ENCODE measurements at places on chromosomes 4 and X.

DNA sequence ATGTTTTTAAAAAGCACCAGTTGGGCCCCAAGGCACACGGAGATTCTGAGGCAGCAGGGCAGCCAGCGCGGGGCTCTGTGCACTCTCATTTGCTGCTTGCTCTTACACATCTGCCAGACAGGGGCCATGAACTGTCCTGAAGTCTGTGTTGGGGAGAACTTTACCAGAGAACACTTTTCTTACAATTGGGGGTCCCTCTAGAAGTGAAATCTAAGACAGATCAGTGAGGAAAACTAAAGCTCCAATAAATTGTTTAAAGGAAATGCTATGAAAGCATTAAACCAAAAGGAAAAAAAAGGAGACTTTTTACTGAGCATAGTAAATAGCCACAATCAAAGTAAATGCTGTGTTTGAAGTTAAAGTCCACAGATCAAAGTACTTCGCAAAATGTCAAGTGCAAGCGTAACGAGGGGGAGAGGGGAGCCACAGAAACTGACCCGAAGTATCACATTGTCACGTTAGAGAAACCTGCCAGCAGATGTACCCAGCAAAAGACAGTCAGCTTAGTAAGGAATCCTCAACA, 37.8 kb downstream of the SORBS2 start:
- no peak for DNase-seq

GRCh38 chrX:1205681-1206611, 6.5 kb downstream of the CRLF2 start:
- no peak for DNase-seq

DNA sequence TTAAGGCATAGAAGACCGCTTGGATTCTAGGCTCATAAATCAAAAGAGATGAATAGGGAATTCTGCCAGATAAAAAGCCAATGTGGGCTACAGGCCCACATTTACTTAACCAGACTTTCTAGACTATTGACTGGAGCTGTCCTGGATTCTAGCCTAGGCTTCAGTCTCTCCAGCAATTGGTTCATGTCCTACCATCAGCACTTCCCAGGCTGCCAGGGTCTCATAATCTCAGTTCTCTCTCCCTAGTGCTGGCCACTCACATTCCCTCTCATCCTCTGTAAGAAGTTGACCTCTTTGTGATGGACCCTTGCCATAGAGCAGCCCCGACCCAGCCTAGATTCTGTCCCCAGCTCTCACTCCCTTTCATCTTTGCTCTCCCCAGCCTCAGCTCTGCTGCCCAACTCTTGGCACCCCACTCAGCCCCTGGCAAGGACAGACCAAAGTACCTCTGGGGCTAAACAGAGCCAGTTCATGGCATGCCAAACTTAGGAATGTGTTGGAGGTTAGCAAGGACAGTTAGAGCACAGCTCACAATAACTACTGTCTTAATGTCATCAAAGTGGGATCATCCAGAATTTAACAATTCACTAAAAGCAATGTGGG, 396.2 kb downstream of the INPP4B start:
- DNase-seq: no peak

DNA sequence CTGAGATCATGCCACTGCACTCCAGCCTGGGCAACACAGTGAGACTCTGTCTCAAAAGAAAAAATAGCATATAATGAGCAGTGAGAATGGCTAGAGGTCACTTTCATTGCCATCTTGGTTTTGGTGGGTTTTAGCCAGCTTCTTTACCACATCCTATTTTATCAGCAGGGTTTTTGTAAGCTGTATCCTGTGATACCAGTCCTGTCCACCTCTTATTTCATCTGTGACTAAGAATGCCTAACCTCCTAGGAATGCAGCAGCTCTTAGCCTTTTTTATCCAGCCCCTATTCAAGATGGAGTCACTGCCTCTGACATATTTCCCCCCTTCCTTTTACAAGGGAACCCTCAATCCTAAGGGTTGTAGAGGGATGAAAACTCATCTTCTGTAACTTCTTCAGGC, 26.1 kb upstream of the IGFBP7 start:
- no peak for DNase-seq

DNA sequence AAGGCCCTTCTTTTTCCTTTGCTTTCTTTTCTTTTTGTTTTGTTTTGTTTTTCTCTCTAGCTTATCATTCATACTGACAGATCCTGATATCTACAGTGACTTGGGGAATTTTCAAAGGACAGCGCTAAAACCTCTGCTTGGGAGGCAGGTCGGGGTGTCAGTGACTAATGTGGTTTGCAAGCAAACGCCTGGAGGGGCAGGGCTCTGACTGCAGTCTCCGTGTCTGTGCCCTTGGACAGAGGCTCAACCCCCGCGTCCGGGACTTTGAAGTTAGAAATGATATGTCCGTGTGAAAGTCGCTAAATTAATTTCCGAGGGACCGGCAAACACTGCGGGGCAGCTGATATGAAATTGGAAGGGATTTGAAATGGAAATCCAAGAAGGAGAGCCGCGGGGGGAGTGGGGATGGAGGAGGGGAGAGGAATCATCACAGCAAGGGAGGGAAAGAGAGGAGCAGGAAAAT, 312.4 kb downstream of the DHRSX start:
- no peak for DNase-seq

DNA sequence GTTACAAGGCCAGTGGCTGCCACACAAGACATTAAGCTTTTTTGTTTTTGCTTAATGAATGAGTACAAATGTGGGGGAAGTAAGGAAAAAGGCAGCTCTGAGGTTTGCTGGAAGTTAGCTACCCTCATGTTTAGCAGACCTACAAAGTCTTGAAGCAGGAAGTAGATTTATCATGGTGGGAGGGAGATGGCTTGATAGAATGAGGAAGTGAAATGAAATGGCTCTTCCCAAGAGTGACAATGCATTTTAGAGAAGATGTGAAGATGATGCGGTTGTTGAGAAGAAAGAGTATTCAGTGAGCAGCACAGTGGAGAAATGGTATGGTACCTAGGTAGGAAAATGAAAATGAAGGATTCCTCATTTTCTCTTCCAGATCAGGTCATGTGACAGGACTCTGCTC, 108.0 kb downstream of the SLIT2 start:
- DNase-seq: no peak

DNA sequence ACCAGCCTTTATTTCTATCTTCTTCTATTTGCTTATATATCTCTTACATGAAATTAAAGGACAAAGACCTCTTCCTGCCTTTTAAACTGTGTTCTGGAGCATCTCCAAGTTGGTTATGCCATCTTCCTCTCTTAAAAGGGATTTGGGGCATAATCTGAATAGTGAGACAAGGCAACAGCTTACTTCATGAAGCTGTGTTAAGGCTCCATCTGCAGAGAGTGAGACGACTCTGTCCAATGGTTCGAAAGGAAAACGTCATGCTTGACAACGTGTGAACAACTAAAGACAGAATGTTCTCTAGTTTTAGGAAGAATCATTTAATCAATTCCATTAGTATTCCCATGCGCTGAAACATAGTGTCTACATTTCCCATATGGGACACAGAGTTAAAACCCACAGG, 59.4 kb downstream of the GPM6A start:
- DNase-seq: no peak

GRCh38 chr4:166230841-166231240, 357.8 kb downstream of the TLL1 start:
- no peak for DNase-seq

DNA sequence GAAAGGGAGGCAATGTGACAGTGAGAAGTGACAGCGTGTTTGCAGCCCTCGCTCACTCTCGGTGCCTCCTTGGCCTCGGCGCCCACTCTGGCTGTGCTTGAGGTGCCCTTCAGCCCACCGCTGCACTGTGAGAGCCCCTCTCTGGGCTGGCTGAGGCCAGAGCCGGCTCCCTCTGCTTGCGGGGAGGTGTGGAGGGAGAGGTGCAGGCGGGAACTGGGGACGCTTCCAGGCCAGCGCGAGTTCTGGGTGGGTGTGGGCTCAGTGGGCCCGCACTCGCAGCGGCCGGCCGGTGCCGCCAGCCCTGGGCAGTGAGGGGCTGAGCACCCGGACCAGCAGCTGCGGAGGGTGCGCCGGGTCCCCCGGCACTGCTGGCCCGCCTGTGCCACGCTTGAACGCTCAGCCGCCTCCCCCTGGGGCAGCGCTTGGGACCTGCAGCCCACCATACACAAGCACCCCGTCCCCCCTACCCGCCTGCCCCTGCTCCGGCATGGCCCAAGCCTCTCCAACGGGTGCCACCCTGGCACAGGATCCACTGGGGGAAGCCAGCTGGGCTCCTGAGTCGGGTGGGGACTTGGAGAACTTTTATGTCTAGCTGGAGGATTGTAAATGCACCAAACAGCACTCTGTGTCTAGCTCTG, 1142.8 kb upstream of the INTU start:
- DNase-seq: no peak

GRCh38 chr4:3858046-3858730, 92.0 kb downstream of the ADRA2C start:
- DNase-seq: no peak

- DNase-seq: no peak
These were observed 31.5 kb downstream of the GPR174 start for GRCh38 chrX:79176028-79176427.

GRCh38 chr4:8756816-8757215, 114.8 kb downstream of the HMX1 start:
- DNase-seq: no peak

DNA sequence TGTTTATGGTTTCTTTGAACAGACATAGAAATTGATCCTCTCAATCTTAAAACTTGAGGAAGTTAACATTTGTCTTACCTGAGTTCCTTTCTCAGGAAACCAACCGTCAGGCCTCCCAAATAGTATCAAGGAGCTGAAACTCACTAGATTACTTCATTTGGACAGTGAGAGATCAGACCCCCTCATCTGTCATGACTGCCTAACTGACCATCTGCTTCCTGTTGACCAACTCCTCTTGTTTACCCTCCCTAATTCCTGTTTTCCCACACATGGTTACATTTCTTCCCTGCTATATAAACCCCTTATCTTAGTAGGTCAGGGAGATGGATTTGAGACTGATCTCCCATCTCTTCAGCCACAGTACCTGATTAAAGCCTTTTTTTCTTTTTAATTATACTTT, 46.2 kb upstream of the NMU start:
- DNase-seq: no peak

DNA sequence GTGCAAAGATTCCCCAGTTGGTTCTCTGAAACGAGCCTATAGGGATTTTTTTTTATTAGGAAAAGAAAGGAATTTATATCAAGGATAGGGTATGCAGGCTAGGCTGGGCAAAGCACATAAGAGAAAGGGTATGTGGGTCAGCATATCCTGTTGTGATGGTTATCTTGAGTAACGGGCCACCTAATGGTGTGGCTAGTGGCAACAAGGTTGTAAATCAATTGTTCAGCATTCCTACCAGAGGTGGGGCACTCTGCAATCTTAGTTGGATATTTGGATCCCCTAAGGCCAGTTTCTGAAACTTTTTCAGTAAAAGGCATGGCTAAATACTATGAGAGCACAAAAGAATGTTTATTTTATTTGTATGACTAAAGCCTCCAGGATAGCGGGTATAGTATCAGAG, 42.7 kb downstream of the DCAF12L1 start:
- DNase-seq: no peak

DNA sequence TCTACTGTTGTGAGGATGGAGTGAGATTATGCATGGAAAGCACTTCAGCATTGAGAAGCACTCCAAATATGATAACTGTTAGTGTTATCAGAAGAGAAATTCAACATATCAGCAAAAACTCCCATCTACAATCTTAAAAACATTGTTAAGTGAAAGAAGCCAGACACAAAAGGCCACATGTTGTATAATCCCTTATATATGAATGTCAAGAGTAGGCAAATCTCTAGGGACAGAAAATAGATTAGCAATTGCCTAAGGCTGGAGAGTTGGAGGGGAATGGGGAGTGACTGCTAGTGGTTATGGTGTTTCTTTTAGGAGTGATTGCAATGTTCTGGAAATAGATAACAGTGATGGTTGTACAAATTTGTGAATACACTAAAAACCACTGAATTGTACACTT, 122.5 kb upstream of the LNX1 start:
- DNase-seq: no peak

DNA sequence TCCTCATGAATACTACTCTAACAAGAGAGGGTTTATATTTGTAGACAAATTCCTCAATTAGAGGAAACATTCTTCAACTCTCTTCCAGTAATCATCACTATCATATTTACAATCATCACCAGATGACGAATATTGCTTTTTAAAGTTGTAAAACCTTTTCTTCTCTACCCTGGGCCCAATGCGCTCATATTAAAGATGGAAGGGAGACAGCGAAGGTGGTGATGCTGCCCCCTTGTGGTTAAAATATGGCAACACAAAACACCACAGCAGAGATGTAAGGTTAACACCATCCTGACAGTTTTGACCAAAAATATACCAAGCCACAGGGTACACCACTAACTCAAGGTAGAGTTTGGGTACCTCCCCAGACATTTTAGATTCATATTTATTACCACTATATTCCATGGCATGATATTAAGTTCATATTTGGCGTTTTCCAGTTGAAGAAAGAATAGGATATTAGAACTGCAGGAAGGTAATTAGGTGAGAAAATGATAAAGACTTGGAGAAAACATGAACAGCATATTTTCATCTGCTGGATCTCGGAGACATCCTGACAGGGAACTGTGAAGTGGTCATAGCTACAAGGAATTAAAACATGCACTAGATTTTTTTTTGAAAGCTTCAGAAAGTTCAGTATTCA, 72.8 kb downstream of the SLC9A7 start:
- DNase-seq: peak; percentile 13

DNA sequence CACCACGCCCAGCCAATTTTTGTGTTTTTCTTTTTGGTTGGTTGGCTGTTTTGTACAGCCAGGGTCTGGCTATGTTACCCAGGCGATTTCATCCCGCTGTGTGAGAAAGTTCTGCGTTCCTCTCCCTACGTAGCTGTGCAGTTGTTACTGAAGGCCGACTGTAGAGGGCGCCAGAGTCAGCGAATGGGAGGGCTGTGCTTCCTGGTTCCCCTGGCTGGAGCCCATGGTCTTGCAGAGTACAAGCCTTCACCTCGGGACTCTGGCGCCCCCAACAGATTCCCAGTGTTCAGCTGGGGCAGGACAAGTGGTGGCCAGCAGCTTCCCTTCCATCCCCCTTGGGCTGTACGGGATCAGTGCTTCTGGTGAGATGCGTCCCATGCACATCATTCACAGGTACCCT, 5.6 kb upstream of the CT45A1 start:
- DNase-seq: no peak

GRCh38 chr4:68074397-68074796, 55.3 kb downstream of the TMPRSS11F start:
- DNase-seq: no peak

DNA sequence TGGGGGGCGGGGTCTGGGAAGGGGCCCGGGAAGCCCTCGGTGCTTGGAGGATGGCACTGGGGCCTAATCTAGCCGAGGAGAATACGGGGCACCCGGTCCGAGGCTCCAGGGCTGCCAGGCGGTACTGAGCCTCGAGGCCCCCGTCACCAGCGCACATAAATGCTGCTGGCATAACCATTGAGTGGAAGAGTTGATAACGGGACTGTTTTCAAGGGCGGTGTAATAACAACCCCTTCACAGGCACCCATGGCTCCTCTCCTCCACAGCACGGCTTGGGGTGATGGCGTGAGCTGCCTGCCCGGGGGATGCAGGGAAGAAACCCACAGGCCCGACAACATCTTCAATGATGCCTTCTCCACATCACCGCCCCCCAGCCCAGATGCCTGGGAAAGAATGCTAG, 130.7 kb downstream of the FAM53A start:
- DNase-seq: no peak

- no peak for DNase-seq
These were observed 15.5 kb upstream of the HTRA3 start for GRCh38 chr4:8254076-8254475.

- no peak for DNase-seq
These were observed 204.7 kb downstream of the SPRY1 start for GRCh38 chr4:123600987-123601904.

- DNase-seq: no peak
These were observed 113.2 kb downstream of the ATP10D start for GRCh38 chr4:47598320-47598719.
